ENCODE measurements at places on chromosomes 2 and 18.

GRCh38 chr2:3125761-3126130, 251.9 kb downstream of the EIPR1 start:
- DNase-seq: no peak

DNA sequence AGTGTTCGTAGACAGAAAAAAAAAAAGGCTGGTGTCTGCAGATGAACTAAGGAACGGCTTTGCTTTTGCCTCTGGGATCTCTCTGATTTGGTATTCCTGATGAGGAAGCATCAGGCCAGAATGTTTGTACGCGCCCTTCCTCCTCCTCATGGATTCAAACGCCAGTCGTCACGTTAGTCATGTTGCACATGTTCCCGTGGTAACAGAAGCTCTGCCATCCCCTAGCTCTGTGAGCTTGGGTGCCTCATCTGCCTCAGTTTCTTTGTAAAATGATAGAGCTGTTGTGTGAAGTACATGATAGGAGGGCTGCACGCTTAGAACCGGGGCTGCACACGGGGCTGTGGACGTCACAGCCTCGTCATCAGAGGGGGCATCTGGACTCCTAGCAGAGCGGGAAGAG, 47.0 kb downstream of the TSHZ1 start:
- DNase-seq: no peak

DNA sequence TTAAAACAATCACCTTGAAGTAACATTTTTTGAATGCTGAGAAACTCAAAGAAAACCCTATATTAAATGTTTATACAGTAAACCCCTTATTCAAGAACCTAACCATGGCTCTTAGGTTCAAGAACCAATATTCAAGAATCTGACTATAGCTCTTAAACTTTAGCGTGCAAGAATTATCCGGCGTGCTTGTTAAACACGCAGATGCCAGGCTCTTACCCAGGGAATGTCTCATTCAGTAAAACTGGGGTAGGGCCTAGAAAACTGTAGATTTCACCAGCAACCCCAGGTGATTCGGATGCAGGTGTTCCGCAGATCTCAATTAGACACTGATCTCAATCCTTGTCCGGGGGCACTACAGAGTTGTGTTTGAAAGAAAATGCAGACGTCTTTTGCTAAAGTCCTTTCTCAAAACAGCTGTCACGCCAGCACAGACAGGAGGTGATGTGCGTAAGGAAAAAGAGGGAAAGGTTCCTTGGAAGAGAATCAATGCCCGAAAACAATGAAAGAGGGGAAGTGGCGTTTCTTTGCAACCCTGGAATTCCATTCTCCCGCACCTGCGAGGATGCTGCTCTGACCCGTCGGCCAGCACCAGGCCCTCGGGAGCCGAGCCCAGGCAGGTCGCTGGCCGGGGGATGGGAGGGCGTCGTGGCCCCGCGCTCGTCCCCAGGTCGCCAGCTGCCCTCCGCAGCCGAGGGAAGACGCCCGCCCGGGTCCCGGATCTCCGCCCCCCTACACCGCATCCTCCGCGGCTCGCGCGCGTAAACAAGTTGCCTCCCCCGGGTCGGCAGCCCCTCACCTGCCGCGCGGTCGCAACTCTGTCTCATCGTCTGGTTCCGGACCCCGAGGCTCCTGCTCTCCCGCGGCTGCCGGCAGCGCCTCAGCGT, 851 bp downstream of the EIF2AK3 start:
- DNase-seq: peak; percentile 50

- DNase-seq: no peak
Measured at GRCh38 chr2:175935289-175936181, 66.5 kb downstream of the LNPK start.

DNA sequence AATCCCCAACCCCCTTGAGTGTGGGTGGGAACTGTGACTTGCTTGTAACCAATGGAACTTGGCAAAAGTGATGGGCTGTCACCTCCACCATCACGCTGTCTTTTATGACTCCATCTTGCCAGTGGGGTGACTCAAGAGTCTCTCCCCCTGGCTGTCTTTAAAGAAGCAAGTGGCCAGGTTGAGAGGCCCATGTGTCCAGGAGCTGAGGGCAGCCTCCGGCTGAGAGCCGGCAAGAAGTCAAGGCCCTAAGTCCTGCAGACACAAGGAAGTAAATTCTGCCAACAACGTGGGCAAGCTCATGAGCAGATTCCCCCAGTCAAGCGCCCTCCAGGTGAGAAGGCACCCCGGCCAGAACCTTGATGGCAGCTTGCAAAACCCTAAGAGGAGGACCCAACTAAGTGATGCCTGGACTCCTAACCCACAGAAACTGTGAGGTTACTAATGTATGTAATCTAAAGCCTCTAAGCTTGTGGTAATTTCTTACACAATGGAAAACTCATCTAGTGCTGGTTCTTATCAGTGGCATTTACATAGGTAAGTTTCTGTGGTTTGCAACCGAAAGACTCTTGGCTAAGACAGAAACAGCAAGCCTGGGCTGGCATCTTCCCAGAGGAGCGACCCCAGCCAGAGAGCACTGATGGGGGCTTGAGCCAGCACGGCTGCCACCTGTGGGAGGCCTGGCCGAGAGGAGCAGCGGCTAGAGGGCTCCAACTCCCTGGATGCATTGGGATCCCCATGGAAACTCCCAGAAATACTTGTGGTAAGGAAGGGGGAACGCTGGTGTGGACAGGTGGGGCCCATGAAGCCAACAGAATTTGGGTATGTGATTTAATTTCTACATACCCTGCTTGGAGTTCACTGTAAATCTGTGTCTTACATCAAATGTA, 49.3 kb downstream of the CIB4 start:
- no peak for DNase-seq

DNA sequence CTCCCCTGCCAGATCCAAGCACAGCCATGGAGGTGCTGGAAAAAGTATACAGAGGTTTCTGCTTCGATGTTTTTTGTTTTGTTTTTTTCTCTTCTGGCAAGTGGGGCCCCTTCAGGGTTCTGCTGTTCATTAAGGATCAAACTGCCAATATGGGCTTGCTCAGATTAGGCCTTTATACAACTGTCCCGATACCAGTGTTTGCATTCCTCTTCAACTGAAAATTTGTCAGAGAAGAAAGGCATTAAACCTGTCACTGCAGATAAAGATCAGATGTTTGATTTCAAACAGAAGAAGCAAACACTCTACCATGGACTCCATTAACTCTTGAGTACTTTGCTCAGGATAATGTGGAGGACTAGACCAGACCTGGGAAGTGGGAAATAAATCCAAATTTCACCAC, 396.0 kb upstream of the SMIM21 start:
- DNase-seq: no peak

- DNase-seq: no peak
Measured at GRCh38 chr2:4502230-4502843, 799.0 kb downstream of the DCDC2C start.

All from left lobe of liver (tissue), 2 donors.